ENCODE measurements at places on chromosomes 2 and 18. TPM values are rescaled to one million over a fixed set of nuclear protein-coding genes. Genes with fewer than 3 reads are reported as not detected.

- no peak for DNase-seq
Observed at GRCh38 chr18:63098018-63098981, 221.3 kb downstream of the BCL2 start.

DNA sequence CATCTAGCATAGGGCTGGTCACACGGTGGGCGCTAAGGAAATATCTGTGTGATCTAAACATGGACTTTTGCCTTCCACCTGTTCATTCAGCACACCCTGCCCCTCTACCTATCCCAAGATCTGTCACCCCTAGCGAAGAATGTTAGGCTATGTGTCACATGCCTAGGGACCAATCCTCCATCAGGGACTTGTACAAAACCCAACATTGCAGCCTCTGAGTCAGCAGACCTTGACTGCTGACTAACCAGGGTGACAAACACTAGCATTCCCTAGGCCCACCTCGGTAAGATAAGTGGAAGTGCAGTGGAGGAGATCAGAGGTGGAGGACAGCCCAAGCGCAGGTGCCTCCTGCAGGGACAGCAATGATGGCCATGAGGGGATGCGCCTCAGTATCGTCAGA, 99.2 kb downstream of the SOX11 start:
- no peak for DNase-seq

- no peak for DNase-seq
Observed at GRCh38 chr2:110866045-110866444, 133.7 kb downstream of the ACOXL start.

DNA sequence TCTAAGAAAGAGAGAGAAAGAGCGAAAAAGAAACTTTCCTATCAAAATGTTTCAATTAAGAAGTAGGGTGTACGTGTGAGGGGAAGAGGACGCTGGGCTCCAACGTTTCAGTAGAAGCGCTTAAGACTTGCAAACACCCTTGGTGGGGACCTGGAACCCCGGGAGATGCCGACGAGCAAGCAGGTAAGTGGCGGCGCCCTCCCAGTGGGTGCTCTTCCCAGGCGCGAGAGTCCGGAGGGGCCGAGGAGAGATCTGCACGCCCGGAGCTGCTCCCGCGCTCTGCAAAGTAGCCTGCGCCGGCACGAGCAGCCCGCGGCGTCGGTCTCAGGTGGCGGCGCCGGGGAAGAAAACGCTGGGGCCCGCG, 678 bp upstream of the OTX1 start:
- DNase-seq, result no peak

- no peak for DNase-seq
Observed at GRCh38 chr2:85409845-85410583, at the start of gene CAPG. CAPG (minus strand) TSS chr2:85410366; CDS start chr2:85402145, 8,221 bp downstream.

DNA sequence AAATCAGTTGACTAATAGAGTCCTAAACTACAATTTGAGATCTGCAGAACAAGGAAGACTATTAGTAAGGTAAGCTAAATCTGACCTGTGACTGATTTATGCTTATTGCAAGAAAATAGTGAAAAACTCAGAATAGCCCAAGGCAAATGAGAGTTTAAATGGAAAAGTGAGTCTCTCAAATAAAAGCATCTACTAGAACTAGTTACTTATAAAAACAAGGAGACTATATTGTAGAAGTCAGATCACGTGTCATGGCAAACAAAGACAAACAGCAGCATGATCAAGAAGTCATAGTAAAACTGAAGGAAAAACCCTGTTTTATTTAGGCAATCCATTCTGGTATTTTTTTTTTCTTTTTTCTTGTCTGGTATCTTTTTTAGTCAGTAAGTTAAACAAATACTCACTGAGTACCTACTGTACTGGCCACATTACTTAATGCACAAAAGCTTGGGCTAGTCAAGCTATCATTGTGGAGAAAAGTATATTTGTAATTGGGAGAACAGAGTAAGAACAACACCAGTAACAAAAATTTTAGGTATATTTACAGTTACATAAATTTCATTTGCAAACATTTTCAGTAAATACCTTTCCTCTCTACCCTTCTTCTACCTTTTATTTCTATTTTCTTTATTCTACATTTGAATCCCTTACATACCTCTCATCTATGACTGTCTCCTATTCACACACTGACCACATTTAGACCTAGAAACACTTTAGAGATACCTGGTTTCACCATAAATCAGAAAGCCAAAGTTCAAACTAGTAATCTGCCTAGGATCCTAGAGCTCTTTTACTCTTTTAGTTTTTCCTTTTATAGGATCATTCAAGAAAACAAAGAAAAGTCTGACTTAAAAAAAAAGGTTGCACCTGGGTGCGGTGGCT, 23.7 kb downstream of the CCDC88A start:
- no peak for DNase-seq

- no peak for DNase-seq
Observed at GRCh38 chr2:49306925-49307324, 152.6 kb upstream of the FSHR start.

GRCh38 chr2:38148501-38148900, 72.5 kb upstream of the CYP1B1 start:
- no peak for DNase-seq

Gene CEBPZOS
- total RNA-seq, result 49.3 TPM

DNA sequence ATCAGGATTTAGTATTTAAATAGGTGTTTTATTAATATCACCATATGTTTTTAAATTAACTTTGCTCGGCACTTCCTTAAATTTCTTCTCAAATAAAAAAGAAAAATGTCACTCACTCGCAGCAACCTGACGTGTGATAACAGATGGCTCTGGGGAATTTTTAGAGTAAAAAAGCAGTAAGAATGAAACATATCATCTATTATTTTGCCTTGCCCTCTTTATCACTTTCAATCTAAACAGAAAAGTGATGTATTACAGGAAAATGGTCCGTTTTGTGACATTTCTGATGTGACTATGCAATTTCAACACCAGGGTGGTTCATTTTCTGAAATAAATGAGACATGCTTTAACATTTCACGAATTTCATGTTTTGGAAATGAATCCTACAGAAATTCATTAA, 1368.0 kb upstream of the LRRTM1 start:
- no peak for DNase-seq

Gene OR6B2
- total RNA-seq, result not detected

GRCh38 chr18:62209046-62209445, 22.0 kb downstream of the RELCH start:
- no peak for DNase-seq

- DNase-seq, result no peak
Observed at GRCh38 chr2:152383702-152384101, 48.7 kb downstream of the FMNL2 start.

DNA sequence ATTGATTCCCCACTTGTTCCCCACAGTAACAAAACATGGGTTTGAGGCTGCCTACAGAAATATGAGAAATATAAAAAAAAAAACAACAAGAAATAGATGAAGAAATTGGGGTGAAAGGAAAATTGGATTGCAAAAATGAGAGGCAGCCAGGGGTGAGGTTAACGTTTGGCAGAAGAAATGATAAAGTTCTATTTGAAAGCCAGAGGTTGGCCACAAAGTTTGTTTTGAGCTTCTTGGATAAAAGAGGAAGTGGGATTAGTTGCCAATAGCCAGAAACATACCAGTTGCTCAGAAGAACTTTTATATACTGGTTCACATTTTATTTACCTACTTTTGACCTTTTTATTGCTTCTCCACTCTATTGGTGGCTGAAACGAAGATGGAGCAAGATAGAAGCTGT, 67.5 kb downstream of the FASTKD2 start:
- DNase-seq, result no peak

Gene MFSD6
- total RNA-seq, result 10.4 TPM

- DNase-seq, result no peak
Observed at GRCh38 chr2:209463226-209463625, 39.4 kb downstream of the MAP2 start.

DNA sequence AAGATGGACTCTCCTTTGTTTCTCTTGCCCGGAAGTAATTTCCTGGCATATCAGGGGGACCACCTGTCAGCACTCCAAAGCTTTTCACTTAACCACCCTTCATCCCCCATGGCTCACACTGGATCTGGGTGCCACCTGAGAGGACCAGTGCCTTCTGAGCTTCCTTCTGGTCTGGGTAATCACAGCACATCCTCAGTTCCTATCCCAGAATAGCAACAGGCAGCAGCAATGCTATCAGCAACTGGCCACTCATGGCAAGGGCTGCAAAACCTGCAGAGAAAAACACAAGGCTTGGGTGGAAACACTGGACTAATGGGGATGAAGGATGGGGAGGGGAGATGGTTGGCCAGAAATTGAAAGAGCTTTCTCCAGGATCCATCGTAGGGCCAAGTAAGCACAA, 59.9 kb upstream of the STPG4 start:
- no peak for DNase-seq

GRCh38 chr2:60273836-60274235, 279.6 kb downstream of the BCL11A start:
- DNase-seq, result no peak

Gene TLX2
- total RNA-seq, result not detected

GRCh38 chr2:136025057-136025973, 39.9 kb upstream of the DARS1 start:
- no peak for DNase-seq

DNA sequence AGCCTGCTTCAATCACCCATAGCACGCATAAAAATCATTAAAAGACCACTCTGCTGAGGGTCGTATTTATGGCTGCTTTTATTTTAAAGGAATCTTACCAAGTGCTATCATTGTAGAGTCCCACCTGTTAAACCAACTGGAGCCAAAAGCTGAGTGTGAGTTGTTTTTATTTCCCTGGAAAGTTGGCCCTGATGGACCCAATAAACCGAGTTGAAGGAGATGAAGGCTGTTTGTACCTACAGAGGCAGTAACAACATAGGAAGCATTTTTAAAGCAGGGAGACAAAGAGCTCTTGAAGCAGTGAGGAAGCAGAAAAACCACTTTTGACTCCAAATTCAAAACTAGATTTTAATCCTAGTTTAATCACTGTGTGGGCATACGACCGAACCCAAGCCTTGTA, 6.4 kb downstream of the MBOAT2 start:
- DNase-seq, result no peak

DNA sequence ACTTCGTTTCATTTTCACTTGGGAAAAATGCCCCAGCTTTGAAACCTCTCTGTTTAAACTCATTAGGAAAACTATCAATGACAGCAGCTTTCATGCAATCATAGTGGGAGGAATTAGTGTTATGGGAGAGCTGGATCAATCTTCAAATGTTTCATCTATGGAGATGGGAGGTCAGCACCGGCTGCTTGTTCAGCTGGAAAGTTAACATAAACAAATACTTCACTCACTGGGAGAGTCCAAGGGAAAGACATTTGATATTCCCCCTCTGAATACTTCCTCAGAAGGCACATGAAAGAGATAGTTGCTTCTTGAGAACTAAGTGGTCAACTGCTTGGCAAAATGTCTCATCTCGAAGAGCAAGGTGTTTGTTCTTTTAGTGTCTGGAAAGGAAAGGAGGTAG, 7.3 kb downstream of the LYPD1 start:
- DNase-seq, result no peak
